ENCODE measurements at places on chromosomes 7 and 10.

- peak; percentile 53 for DNase-seq
Measured at GRCh38 chr7:43674559-43675436, 54.5 kb downstream of the COA1 start.

- DNase-seq = peak; percentile 29
Measured at GRCh38 chr7:18064242-18064838, 36.7 kb upstream of the PRPS1L1 start.

DNA sequence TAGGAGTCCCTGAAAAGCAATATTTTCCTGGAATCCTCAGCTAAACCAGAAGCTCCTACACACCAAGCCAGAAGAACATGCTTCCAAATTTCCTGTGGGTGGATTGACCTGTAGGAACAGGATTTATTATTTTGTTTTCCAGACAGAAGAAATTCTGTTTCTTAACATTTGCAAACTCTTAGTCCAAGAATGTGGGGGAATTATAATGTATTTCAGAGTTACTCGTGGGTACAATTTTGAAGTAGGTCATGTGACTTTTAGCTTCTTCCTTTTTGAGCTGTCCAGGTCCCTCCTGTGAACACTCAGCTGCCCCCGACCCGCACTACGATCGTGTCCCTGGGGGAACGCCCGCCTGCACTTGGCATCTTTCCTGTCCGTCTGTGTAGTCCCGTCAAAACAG, 27.7 kb upstream of the VIPR2 start:
- no peak for DNase-seq

- DNase-seq = no peak
Measured at GRCh38 chr7:148581624-148582023, 8.9 kb upstream of the C7orf33 start.

DNA sequence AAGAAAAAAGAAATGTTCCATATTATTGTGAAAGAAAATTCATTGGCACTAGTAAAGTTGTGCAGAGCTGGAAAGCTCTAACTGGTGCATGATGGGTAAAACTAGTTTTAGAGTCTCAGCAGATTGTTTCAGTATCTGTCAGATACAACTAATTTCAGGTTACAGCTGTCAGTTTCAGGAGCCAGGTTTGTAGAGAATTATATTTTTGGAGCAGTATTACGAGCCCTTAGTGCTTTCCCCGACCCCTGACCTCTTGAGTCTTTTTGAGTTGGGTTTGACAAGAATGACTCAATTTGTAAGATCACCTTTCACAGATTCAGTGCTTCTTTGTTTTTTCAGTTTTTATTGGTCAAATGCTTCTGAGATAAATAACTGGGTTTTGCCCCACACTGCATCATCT, 366.4 kb upstream of the PLXDC2 start:
- no peak for DNase-seq

GRCh38 chr10:27153845-27154193, 365 bp downstream of the YME1L1 start:
- DNase-seq = peak; percentile 49

DNA sequence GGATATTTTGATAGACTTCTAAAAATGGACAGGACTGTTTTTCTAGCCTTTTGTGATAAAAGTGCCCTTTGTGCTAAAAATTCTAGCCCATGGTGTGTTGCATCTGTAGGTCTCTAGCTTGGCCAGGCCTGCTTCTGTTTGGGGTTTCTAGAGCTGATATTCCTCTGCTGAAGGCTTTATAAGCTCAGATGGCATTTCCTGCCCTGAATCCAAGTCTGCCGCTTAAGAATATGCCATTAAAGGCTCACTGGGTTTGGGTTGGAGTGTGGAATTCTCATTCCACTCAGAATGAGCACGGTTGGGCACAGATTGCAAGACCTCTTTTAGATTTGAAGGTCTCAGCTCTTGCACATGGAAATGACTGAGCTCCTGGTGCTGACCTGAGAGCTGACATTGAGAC, 49.4 kb upstream of the IGFBP3 start:
- DNase-seq = no peak

- no peak for DNase-seq
Measured at GRCh38 chr7:140661124-140661523, 11.6 kb upstream of the ADCK2 start.

DNA sequence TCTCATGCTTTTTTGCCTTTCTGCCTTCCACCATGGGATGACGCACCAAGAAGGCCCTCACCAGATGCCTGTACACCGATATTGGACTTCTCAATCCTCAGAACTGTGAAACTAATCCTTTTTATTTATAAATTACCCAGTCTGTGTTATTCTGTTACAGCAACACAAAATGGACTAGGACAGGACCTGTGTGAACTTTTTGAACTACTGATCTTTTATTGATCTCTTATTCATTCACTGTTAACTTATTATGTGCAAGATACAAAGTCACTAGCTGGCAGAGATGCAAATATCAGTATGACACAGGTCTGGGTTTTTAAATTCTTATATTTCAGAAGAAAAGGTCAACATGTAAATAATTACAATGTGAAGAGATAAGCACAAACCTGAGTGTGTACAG, 635.8 kb downstream of the SORCS1 start:
- no peak for DNase-seq

- DNase-seq = no peak
Measured at GRCh38 chr7:142364551-142364950, 106.7 kb upstream of the PRSS58 start.

DNA sequence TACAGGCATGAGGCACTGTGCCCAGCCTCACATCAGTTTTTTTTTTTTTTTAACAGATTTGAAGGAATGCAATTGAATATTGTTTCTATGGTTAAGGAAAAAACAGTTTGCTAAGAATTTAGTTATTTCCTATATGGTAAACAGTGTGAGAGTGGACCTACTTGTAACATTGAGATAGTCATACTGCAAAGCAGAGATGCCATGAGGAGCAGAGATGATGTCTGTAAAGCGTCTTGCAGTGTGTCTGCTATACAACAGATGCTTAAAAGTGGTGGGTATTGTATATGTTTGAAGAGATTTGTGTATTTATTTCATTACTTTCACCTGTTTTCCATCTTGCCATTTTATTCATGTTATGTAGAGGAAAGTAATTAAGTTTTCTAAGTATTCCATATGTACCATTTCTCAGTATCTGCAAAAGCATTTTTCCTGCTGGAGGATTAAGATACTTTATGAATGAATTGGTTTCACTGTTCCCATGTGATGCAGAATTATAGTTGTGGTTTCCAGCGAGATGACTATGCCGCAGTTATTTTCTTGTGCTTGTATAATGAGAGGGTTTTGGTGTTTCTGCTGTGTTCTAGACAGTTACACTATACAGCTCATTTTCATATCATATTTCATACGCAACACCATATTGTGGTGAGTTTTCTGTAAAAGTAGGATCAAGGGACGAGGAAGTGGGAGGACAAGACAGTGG, 26.6 kb downstream of the TET1 start:
- DNase-seq = no peak

- no peak for DNase-seq
Measured at GRCh38 chr10:76581506-76582256, 1055.9 kb downstream of the KCNMA1 start.

GRCh38 chr10:74863551-74863950, 37.2 kb downstream of the KAT6B start:
- peak; percentile 20 for DNase-seq

GRCh38 chr10:24969841-24970281, 17.5 kb upstream of the PRTFDC1 start:
- DNase-seq = no peak

DNA sequence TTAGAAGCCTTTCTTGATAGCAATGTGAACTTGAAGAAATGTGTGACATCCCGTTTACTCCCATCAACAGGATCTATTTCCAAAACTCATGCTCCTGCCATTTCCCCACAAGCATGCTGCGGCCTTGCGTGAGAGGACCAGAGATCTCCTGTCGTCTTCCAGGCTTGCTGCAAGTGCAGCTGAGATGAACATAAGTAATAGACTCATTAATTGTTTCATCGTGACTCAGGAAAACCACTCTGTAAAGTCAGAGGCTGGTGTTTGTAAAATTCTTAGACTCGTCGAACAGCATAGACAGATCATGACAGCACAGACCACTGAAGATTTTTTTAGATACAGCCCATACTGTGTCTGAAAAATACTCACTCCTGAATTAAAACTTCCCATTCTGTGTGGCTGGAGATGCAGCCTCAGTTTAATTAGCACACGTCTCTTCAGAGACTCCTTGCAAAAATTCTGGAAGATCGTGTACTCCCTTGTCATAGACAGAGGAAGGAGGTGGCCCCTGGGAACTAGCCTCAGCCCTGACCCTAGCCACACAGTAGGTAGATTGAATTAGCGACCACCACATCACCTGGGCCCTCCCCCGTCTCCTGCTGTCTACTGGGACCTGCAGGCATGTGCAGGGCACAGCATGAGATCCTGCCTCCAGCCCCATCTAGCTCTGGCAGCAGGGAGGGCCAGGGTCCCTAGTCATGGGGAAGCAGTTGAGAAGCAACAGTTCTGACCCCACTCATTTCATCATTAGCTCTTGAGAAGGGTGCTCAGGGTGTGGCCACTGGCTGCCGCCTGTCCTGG, 226.0 kb downstream of the CELF2 start:
- DNase-seq = no peak

DNA sequence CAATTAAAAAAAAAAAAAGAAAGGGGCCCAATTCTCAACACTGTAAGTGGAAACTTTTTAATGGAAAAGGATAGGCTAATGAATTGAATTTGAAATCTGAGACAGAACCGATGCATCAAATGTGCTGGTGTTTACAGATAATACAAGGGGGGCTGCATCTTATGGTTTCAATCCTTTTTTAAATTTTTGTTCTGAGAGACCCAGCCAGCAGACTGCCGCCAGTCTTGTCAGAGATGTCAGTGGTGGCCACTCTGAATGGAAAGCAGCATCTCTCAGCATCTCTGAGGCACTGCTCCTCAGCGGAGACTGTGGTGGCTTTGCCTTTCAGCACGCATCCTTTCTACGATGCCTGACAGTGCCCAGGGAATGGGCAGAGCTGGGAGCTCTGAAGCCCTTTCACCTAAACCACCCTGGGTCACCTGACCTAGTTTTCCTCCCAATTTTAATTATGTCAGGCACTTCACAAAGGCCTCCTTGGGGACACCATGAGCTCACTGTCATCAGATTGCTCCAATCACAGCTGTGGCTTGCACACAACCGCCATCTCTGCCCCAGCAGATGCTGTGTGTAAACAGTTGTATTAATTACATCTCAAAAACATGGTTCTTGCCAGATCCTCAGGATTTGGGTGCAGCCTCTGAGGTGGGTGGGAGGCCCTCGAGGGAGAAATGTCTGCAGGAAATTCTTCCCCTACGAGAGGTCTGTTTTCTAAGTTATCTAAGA, 81.2 kb downstream of the EGFR start:
- DNase-seq = no peak

Data from hematopoietic multipotent progenitor cell treated with erythropoietin and hydrocortisone succinate and interleukin-3 and kit ligand, for 8 days (in vitro differentiated cells).